IPS-NIHi11 (cell line): ENCODE measurements at places on chromosomes 1 and 21.

DNA sequence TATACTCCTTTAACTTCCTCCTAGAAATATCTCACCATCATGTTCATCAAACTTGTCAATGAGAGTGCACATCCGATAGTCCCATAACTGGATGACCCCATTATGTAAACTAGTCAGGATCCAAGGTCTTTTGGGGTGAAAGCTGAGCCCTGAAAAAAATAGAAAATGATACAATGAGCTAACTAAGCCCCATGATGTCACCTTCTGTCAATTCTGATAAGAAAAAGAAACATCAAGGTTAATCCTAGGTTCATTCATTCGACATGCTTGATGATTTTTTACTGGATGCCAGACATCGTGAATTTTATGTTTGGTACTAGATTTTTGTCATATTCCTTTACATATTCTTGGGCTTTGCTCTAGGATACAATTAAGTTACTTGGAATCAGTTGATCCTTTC, 2.9 kb downstream of the COPA start:
- DNase-seq = no peak

DNA sequence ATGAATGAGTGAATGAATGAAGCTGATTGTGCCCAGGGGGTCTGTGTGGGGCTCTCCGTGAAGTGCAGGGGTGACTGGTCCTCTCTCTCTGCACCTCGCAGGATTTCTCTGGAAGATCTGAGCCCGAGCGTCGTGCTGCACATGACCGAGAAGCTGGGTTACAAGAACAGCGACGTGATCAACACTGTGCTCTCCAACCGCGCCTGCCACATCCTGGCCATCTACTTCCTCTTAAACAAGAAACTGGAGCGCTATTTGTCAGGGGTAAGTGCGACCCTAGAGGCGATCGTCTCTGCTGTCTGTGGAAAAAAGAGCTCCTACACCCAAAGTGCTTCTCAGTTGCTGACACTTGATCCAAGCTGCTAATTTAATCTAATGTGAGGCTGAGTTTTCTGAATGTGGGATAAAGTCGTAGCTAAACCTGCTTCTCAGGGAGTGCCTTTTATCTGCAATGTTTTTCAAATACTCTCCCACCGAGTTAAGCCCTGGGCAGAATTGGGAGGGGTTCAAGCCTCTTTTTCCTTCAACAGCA, 101.7 kb downstream of the HUNK start:
- DNase-seq = no peak

- DNase-seq = no peak
Measured at GRCh38 chr1:205009670-205010069, 33.3 kb upstream of the CNTN2 start.

DNA sequence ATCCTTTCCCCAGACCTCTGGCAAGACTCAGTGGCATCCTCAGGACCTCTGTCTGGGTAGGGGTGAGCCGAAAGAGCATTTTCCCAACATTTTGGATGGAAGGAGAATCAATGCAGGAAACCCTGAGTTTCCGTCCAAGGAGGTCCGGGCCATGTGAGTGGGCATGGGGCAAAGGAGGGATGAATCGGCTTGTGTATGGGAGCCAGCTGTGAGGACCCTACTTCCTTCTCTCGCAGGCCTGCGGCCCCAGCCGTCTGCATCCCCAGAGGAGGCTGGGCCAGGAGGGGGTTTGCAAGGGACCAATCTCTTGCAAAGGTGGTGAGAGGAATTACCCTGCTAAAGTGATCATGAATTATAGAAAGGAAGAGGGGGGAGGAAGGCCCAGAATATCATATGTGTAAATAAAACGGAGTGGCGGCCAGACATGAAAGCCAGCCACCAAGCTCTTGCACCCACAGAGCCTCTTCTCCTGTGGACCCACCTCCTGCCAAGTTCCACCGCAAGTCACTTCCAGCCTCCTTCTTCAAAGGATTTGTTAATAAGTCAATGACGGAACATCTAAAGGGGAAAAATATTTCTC, 48.2 kb upstream of the POU3F1 start:
- DNase-seq = no peak

- no peak for DNase-seq
Measured at GRCh38 chr1:19661721-19662228, 2.9 kb upstream of the HTR6 start.

DNA sequence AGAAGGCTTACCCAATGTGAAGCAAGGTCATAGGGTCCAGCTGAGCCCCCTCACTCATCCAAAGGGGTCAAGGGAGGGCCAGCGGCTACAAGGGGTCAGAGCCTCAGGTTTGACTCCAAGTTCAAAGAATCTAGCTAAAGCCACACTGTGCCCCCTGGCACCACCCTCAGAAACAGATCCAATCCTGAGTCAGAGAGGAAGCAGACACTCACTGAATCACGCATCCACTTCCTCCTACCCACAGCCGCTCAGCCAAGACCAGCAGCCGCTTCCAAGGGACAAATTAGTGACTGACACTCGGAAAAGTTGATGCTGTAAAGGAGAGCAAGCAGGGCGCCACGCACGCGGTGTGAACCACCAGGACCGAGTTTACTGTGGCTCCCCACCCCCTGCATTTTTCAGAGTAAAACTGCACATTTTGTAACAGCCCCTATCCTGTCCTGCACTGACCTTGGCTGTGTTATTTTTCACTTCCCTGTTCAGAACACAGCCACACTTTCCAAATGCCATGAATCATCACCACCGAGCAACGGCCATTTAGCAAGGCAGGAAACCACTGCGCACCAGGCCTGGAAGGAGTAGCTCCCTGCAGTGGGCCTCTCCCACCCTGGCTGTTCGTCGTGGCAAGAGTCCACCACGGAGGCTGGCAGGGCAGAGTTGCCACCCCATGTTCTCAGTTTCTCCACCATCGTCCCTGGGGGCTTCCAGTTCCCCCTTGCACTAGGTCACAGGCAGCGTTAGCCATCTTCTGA, 147.8 kb downstream of the TOMM20 start:
- DNase-seq = no peak

DNA sequence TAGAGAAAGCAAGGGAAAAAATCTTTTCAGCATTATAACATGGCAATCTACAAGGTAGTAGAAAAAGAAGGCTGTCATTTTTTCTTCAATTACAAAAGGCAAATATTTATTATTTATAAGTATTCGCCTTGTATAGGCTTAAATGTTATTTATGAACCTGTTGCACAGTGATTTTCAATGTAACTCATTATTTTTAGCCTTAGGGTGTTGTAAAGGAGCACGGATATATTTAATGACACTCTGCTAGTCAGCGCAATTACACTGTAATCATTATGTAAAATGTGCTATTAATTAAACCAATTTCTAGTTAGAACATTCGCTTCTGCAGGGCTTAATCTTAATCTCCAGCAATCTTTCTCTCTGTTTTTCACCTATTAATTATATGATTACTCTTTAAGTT, 145.0 kb downstream of the ATG4C start:
- no peak for DNase-seq

DNA sequence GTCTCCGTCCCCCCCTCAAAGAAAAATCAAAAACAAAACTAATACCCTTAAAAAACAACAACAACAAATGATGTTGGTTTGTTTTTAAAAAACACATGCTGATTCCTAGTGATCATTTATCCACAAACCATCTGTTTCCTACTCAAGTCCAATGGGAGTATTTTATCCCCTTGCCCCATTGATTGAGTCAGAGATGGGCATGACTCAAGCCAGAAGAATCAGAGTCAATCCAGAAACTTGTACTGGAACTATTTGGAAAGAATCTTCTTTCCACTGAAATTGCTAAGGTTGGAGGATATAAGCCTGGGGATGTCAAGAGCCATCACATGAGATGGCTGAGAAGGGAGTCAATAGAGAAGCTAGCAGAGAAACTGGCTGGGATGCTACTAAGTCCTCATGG, 176.4 kb downstream of the MIS18A start:
- DNase-seq = no peak

DNA sequence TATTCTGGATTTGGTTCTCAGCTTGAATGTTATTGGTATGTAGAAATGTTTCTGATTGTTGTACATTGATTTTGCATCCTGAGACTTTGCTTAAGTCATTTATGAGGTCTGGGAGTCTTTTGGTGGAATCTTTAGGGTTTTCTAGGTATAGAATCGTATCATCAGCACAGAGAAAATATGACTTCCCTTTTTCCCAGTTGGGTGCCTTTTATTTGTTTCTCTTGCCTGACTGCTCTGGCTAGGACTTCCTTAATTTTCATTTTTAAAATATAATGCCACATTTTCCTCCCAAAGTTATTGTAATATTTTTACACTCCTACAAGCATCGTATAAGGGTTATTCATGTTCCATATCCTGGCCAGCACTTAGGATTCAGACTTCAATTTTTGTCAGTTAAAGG, 111.1 kb downstream of the FNBP1L start:
- DNase-seq = no peak

DNA sequence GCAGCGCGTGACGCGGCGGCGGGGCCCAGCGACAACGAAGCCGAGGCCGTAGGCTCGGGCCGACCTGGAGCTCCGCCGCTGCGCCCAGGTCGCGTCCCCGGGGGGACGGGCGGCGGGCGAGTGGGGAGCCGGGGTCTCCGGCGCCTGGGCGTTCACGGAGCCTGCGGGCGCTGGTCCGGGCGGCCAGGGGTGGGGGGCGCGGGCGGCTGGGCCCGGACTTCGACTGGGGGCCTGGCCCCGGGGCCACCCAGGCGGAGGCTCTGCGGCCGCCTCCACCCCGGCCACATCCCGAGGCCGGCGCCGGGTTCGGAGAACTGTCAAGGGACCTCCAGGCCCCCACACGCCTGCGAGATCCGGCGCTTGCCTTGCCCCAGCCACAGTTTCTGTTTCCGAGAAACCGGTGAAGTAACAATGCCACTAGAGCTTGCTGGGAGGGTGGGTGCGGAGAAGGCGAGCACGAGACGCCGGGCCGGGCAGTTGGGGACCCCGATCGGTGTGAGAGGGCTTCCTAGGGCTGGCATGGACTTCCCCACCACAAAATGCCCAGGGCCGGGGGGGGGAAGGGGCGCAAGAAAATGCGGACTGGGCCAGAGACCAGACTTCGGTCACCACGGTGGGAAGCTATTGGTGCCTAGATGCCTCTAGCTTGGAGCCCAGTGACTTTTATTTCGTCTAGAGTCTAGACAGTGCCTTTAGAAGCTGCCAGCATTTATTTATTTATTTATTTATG, 501 bp downstream of the FBXO6 start:
- DNase-seq = peak; percentile 70

DNA sequence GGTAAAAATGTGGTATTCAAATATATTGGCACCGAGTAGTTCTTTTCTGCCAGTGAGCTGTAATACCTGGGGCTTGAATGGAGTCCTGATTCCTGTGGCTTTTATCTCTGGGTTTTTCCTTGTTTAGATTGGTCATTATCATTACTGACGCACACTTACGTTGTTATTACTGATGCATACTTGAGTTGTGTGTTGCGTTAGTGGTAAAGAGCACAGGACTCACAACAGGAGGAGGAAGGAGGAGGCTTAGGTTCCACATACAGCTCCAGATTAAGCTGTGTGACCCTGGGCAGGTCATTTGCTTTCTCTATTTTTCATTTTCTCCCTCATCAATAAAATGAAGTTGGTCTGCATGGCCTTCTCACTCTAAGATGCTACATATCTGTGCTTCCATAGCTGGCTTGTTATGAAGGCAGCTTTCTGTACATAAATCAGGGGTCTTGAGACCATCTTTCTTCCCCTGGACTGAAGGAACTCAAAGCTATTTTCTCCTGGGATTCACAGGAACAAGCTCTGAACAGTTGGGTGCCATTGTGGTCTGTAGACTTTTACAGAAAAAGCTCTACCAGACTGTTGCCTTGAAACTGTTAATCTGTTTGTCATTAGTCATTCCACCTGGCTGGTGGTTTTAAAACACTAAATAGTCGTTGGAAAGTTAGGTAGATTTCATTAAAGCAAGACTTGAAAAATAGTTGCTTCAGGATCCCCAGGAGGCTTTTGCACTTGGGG, 5.6 kb downstream of the ARID1A start:
- DNase-seq = no peak

DNA sequence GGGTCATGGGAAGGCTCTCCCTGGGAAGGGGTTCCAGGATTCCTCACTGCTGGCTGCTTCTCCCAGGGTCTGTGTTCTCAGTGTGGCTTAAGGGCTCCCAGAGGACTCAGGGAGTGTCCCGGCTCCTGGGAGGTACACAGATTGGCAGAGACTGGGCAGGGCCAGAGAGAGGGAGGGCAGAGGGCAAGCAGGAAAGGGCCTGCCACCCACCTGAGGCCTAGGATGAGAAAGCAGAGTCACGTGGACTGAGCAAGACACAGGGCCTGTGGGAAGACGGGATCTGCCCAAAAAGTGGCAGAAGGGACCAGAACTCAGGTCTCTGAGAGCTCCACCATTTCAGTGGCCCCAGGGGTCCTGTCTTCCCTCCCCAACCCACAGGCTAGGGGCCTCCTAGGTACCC, 871 bp downstream of the SLFNL1 start:
- DNase-seq = no peak

DNA sequence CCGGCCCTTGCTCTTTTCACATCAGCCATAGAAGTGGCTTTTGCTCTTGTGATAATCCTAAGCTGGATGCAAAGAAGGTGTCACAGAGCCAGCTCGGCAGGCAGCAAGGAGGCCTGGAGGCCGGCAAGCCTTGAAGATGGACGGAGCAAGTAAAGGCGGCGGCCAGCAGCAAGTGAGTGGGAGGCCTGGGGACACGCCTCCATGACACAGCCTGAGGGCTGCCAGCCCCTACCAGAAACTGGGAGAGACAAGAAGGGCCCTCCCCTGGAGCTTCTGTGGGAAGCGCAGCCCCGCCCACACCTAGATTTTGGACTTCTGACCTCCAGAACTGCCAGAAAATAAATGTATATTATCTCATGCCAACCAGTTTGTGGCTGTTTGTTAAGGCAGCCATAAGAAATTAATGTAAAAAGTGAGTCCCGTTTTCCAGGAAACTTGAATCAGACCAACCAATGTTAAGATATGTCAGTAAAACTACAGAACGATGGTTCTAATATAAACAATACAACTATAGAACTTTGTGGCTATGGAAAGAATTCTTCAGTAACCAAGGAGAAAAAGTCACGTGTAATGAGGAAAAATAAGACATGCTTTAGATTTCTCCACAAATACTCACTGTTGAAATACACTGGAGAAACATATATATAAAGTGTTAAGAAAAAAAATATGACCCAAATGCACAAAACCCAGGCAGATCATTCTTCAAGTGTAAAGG, 49.9 kb downstream of the BACE2 start:
- DNase-seq = peak; percentile 49

DNA sequence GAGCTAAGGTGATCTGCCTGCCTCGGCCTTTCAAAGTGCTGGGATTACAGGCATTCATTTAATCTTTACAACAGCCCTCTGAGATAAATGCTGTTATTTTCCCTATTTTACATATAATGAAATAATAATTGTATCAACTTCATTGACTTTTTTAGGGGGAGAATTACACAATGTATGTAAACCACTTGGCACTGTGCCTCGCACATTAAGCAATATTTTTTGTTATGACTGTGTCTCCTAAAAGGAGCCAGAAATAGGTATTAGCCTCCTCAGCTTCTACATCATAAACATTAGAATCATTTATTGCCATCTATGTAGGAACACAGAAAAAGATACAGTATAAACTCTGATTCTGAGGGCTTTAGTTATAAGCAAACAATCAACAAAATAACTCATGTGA, 1.1 kb upstream of the DNAJC28 start:
- DNase-seq = no peak

GRCh38 chr1:83694449-83694848, 304.5 kb downstream of the TTLL7 start:
- peak; percentile 14 for DNase-seq
